ENCODE measurements at places on chromosomes 6 and 20.

DNA sequence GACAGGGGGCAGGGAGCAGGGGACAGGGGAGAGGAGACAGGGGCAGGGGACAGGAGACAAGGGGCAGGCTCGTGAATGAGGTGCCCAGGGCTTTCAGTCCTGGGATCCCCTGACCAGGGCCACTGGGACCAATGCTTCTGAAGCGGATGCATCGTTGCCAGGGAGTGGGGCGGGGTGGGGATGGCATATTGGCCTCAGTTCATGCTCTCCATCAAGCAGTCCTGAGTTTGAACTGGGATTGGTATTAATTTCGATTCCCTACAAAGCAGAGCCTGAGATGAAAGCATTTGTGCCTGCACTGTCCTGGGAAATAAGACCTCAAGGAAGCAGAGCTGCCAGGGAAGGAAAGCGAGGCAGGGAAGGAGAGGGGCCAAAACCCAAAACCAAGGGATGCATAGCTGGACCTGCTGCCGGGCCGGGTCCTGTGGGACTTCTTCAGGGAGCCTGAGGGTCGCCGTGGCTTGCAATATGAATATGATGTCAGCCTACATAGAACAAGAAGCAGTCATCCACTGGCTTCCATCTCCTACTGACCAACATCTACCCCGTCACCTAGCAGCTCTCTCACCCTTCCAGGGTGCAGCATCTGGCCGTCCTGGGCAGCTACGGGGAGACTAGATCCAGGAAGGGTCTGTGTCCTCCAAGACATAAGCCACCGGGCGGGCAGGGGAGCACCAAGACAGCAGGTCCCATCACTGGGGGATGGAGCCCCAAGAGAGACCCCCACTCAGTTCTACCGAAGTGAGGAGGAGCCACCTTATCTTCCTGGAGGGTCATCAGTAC, 233.3 kb downstream of the SYNDIG1 start:
- DNase-seq: no peak

- no peak for DNase-seq
Measured at GRCh38 chr20:63501818-63502670, 3.2 kb upstream of the EEF1A2 start.

DNA sequence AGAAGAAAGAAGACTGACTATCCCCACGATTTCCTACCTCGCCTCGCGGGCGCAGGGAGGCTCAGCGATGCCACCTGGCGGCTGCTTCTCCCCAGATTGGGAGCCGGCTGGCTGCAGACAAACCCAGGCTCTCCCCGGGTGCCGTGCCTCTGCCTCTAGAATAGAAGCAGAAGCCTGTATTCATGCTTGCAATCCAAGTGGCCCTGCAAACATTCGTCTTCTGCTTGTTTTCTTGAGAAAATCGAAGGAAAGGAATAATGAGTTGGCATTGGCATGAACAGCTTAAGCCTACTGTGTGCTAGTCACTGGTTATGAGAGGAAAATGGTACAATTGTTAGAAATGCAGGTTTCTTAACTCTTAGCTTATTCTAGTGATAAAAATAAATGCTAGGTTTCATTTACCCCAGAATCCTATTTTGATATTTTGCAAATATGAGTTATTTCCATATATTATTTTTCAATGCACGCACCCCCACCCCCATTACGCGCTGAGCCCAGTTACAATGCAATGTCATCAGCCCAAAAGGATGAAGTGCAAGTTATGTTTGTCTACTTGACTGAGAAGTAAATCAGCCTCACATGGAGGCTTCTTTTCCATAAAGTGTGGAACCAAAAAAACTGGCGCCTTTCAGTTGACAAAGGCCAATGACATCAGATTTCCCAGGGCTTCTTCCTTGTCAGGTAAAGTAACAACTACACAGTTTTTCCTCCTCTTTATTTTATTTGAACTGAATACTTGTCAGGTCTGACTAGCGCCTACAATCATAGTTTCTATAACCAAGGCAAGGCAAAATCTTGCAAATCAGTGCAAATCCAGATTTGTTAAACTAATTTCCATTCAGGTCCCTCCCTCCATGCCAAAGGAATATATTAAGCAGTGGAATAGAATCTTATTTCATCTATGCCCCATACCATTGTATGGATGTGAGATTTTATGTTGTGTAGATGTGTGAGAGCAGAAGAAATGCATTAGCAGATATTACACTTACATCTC, 3.9 kb upstream of the SOX4 start:
- DNase-seq: peak; percentile 83

DNA sequence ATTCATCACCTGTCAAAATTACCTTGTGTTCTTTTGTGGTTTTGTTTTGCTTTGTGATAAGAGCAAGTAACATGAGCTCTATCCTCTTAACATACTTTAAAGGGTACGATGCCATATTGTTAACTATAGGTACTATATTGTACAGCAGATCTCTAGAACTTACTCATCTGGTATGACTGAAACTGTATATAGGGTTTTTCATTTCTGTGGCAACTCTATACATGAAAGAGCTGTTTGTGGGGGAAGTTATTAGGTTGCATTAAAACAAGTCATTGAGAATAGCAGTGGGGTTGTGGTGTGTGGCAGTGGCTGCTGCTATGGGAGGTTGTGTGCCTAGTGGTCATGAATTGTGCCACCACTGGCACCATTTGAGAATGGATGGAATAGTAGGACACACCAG, 268.4 kb downstream of the KCNQ5 start:
- no peak for DNase-seq

DNA sequence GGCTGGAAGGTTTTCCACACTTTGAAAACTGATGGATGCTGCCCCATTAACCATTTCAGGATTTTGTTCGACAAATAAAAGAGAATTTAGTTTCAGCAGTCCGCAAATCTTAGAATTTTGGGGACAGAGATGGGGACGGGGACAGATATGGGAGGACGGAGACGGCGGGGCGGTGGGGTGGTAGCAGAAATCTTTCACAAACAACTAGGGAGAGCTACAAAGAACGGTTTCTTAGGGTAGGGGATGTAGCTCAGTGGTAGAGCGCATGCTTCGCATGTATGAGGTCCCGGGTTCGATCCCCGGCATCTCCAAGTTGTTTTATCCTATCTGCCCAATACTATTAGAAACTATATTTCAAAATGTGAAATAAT, 15.1 kb downstream of the HMGN4 start:
- peak; percentile 79 for DNase-seq

DNA sequence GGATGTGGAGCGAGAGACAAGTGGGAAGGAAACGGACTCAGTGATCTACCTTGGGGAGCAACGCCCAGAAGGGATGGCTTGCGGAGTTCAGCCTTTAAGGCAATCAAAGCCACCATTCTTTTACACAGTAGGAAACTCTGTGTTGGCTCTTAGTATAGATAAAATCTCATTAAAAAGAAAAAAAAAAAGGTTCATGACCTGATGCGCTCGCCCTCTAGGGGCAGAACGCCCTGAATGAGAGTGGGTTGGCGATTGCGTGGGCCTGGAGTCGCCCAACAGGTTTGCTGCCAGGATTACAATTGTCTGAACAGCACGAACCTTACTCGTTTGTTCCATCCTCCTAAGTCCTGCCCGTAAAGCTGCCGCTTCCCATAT, 1.2 kb downstream of the TPD52L1 start:
- peak; percentile 13 for DNase-seq

DNA sequence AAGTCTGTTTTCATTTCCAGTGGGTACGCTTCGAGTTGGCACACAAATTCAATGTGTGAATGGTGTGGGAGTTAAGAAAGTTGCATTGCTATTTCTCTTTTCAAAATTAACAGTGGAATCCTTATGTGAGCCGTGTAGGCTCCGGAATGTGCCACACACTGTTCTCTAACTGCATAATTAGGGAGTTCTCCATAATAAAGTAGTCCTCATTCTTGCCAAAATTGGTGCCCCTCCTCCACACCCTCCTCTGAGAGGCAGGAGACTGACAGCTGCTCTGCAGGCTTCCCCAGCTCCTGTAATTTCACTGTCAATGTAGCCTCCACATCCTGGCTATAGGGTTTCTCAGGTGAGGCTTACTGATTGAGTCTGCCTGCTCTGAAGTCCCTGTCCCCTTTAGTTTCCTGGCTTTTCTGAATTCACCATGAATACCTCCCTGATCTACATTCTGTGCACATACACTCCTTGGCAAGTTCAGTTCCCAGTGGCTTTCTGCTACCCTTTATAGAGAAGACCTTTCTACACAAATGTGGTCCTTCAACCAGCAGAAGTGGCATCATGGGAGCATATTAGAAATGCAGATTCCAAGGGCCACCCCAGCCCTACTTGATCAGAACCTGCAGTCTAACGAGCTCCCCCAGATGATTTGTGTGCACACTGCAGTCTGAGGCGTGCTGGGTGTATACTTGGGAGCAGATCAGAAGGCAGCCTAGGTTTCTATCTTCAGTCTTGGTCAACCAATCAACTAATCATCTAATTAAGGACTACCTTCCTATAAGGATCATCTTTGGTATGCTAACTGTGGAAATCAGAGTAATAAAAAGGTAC, 19.9 kb upstream of the CCN6 start:
- DNase-seq: no peak

GRCh38 chr20:7790189-7790588, 150.1 kb downstream of the HAO1 start:
- DNase-seq: no peak

DNA sequence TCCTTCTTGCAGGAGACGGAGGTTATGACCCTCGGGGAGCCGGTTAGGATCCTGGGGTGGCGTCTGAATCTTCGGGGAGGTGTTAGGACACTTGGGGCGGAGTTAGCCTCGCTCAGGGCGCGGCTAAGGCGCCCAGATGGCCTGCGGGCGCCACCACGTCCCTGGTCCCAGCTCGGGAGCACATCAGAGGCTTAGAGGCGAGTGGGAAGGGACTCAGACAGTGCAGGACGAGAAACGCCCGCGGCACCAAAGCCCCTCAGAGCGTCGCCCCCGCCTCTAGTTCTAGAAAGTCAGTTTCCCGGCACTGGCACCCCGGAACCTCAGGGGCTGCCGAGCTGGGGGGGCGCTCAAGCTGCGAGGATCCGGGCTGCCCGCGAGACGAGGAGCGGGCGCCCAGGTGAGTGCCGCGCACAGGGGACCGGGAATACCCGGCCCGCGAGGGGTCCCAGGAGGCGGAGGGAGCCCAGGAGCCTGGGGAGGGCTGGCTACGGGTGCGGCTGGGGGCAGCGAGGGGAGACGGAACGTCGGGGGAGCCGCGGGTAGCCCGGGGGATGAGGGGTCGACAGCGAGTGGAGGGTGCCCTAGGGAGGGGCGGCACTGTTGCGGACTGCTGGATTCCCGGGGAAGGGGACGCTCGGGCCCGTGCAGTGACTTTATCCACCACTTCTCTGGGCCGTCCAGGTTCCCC, at the start of gene HCK:
TSS of gene HCK (plus strand) at position 153 of the 688 bp plus-strand sequence.
- DNase-seq: no peak

DNA sequence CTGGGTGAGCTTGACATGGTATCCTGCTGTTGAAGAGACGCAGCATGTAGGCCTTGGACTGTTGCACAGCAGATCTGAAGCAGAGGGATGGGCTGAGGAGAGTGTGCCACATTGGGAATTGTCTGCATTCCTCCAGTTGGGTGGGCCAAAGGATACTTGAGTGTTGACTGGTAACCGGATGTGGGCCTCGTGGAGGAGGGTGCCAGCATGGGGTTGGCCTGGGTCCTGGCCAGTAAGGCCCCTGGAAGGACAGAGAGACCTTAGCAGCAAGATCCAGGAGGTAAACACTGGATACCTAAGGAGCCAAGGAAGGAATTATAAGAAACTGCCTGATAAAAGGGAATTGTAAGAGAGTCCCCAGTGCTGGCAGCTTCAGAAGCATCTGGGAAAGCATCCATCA, 76.9 kb downstream of the FIG4 start:
- DNase-seq: no peak

DNA sequence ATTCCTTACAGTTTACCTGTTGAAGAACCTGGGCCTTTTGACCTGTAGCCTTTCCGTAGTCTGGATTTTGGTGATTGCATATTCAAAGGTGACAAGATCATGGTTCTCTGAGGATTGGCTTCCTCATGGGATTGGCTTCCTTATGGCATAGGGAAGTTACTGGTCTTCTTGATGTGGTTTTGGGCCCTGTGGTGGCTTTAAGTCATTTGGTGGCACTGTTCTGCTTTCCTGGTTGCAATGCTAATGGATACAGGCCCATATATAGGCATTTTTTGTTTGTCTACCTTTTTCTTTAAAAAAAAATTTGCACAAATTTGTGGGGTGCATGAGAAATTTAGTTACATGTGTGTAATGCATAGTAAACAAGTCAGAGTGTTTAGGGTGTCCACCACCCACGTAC, 185.7 kb downstream of the CDKAL1 start:
- no peak for DNase-seq

DNA sequence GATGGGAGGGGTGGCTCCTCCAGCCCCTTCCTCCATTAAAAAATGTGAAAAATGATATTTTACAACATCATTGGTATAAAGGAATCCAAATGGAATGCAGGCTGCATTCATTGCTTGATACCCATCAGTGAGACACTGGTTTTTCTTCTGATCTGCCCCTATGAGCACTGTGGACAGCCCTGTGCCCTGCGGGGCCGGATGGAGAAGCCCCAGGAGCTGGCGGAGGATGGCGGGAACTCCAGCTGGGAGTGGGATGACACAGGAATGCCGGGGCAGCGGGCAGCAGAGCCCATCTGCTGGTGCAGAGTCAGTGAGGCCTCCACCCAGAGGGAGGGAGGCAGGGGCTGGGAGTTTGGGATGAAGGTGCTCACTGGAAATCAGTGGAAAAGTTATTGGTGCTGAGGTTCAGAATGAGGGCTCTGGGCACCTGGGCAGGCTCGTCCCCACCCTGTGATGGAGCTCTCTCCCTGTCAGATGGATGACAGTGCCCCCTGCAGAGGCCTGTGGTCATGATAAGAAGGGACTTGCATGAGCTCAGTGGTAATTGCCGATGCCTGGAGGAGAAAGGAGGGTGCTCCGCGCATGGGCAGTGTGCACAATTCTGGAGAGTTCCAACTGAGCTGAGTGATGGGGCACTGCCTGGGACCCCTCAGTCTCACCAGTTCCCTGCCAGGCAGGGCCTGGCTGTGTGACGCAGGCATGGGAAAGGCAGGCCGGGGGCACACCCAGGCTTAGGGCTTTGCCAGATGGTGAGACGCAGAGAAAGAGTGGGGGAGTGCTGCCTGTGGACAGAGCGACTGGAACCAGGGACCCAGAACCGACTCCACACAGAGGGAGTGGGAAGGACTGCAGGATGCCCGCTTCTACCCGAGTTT, 23.2 kb downstream of the CTCFL start:
- DNase-seq: no peak

DNA sequence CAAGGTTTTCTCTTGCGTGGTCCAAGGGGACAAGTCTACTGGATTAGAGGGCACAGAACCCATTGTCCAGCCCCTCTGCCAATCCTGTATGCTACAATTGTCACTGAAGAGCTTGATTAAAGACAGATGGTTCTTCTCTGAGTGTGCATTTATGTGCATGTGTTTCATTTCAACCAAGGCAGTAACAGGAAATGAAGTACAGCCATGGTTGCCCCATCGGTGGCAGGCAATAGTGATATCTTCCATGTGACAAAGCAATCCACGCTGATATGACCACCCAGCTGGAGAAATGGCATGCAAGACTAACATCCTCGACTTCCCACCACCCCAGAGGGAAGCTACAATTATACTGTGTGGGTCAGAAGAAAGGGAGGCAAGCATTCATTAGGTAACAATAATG, 85.5 kb downstream of the UNC5CL start:
- no peak for DNase-seq
